ENCODE measurements at places on chromosomes 7 and 10.

- no peak for DNase-seq
Measured at GRCh38 chr7:35680403-35681013, 14.4 kb downstream of the HERPUD2 start.

GRCh38 chr10:47098964-47099363 is 187.7 kb downstream of the PTPN20 start:
- DNase-seq: no peak

GRCh38 chr10:44278837-44279324 is 106.0 kb downstream of the CXCL12 start:
- DNase-seq: no peak

DNA sequence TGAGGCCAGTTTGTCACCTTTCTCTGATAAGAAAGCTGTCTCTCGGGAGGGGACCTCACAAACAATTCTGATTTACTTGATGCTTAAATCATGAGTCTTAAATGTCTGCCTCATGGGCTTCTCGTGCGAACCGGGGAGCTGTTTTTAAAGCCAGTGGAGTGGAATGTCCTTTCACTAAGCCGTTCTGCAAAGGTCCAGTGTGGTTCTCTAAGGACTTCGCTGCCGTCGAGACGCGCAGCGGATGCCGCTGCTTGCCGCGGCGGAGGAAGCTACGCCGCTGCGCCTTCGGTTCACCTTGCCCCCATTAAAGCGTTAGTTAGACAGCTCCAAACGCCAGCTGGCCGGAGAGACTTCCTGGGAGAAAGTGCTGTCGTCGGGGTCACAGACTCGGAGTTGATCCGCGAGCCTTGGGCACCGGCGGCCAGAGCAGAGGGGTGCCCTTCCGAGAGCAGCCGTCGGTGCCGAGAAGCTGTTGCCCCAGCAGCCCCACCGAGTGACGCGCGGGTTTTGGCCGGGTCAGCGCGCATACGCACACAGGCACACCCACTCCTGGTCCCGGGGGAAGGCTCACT is 1.3 kb upstream of the HMX3 start:
- no peak for DNase-seq

GRCh38 chr10:108434559-108435252 is 1270.2 kb upstream of the SORCS1 start:
- no peak for DNase-seq

- DNase-seq: no peak
Measured at GRCh38 chr7:24466168-24466768, 107.0 kb upstream of the PALS2 start.

DNA sequence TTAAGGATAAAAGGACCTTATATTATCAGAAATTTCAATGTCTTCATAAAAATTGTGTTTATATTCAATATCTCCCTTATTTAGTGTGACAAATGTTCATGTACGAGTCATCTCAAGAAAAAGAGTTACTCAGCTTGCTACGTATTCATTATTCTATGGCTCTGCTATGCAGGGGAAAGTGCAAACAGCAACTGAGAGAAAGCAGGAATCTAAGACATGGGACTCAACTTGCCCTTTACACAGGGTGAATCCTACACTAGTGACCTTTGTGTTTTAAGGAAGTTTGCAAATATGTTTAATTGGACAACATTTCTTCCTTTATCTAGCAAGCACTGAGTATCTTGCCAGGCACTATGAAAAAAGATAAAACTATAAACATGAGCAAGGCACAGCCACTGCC is 104.7 kb downstream of the NPSR1 start:
- no peak for DNase-seq

GRCh38 chr10:102850025-102850518 is 4.0 kb upstream of the BORCS7 start:
- no peak for DNase-seq

- DNase-seq: no peak
Measured at GRCh38 chr7:48052748-48053147, 17.4 kb downstream of the C7orf57 start.

DNA sequence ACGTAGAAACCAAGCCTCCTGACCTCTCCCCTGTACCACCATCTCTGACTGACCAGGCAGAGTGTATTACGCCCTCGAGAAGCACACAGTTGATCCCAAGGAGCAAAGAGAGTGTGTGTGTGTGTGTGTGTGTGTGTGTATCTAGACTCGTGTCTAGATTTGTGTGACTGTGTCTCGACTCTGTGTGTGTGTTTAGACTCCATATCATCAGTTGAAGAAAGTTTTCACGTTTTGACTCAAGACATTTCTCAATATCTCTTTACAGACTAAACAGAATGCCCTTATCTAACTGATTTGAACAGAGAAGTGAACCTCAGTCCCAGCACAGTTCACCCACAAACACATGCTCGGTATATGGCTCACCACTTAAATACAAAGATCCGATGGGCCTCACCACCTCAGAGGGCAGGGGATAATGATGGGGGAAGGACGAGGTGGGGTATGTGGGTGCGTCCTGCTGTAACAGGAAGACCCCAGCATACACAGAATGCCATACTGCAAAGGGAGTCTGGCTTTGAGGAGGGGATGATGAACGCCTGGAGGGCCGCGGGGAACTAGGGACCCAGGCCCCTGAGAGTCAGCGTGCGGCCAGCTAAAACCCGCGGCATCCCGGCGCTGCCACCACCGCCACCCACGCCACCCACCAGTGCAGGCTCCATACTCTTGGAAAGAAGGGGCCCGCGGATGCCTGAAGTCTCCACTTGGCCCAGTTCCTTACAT is 780 bp downstream of the ALDH18A1 start:
- no peak for DNase-seq

DNA sequence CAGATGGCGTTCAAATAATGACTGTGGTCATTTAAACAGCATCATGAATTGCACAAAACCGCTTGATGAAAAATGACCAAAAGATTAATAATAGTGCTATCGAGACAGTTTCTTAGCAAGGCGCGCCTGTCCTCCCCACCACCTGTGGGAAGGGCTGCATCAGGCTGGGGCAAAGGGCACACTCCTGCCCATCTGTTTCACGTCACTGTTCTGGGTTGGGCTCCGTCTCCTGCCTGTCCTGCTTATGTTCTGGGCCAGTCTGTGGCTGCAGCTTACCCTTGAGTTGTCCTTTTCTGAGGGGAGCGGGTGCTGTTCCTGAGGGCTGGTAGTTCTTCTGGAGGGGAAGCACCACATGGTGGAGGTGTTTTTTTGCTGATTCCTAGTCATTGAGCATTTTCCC is 13.3 kb downstream of the RBM17 start:
- no peak for DNase-seq

GRCh38 chr7:35286422-35286821 is 32.5 kb upstream of the TBX20 start:
- DNase-seq: no peak

GRCh38 chr7:20350996-20351692 is 20.4 kb downstream of the ITGB8 start:
- no peak for DNase-seq

GRCh38 chr7:130444234-130444633 is 3.4 kb upstream of the CEP41 start:
- no peak for DNase-seq

- no peak for DNase-seq
Measured at GRCh38 chr7:95933618-95934017, 161.3 kb downstream of the DYNC1I1 start.

GRCh38 chr10:285216-285615 is 150.0 kb downstream of the ZMYND11 start:
- DNase-seq: no peak

DNA sequence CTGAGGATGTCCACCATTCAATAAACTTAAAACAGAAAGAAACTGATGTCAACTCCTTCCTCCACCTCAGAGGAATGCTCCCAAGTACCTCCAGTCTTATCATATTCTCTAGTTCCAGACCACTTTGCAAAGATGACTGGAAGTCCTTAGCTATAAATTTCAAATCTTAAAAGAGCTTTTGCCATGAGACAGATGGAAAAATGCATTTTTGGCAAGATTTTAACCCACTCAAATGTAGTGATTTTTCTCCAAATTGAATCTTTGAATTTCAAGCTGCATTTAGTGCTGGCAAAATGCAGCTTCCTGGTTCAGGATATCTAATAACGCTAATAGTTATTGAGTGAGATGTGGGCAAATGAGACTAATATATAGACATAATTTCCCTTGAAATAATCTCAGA is 33.2 kb downstream of the DGKI start:
- no peak for DNase-seq

- DNase-seq: no peak
Measured at GRCh38 chr7:135232720-135233119, 918 bp upstream of the STRA8 start.

GRCh38 chr7:112550468-112551060 is 69.8 kb downstream of the LSMEM1 start:
- DNase-seq: peak; percentile 7

DNA sequence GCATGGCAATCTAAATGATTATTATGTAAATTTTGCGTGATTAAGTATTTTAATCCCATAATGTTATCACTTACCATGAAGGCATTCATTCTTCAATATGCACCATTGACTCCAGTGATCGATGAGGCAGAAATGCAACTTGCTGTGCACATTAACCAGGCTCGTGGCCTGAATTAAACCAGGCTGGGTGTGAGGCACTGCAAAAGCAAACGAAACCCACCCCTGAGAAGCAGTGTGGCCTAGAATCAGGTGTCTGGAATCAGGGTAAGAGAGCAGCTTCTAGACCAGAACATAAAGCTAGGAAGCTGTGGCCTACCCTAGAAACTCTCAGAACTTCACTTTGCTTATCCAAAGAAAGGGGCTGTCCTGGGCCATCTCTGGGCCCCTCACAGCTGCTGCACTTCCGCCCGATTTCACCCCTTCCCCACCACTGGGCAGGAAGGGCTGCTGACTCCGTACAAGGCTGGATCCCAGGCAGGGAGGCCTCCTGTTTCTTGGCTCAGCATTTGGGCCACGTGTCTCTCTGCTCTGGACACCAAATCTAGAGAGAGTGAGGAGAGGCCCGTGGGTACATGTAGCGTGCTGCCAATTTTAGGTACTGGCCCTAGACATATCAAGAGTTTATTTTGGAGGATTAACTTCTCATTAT is 4.4 kb downstream of the PTPRE start:
- no peak for DNase-seq

- no peak for DNase-seq
Measured at GRCh38 chr10:786633-787474, 97.4 kb upstream of the DIP2C start.

- DNase-seq: no peak
Measured at GRCh38 chr7:4272141-4272540, 410.0 kb upstream of the FOXK1 start.

DNA sequence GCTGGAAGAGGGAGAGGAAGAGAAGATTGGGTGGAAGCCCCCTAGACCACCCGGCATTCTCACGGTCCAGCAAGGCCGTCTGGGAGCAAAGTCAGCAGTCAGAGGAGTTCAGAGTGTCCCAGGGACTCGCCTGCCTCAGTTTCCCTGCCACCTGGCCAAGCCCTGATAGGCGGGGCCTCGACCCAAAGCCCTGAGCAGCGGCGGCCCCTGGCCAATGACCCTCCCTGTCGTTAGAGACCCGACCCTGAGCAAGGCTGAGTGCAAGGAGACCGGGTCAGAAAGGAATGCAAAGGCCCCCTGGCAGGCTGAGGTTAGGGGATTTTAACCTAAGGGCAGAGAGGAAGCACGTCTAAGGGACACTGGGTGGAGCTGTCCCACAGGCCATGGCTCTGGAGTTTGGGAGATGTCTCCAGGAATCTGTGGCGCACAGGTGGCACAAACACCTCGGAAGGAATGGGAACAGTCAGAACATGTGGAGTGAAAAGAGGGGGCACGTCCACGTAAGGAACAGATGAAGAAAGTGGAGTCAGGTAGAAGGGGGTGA is 196.8 kb upstream of the PDE1C start:
- no peak for DNase-seq

- no peak for DNase-seq
Measured at GRCh38 chr7:103795787-103796186, 193.7 kb downstream of the RELN start.

DNA sequence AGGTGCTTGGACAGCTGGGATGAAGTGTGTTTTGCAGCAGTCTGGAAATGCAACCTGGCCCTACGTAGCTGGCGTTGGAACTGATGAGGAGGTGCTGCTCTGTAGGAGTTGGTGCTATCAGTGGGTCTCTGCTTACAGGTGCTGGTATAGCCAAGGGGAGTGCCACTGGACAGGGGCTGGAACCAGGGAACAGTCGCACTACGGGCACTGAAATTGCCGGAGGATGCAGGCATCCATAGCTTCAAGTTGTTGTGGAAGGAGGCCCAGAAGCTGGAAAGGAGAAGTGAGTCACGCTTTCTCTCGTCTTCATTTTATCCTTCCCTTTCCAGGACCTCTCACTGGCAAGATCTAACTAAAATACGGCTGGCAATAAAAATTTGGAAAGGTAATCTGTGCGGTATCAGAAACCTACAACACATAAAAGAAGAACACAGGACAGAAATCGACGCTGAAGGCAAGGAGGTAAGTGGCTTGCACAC is 25.8 kb downstream of the MACC1 start:
- no peak for DNase-seq

DNA sequence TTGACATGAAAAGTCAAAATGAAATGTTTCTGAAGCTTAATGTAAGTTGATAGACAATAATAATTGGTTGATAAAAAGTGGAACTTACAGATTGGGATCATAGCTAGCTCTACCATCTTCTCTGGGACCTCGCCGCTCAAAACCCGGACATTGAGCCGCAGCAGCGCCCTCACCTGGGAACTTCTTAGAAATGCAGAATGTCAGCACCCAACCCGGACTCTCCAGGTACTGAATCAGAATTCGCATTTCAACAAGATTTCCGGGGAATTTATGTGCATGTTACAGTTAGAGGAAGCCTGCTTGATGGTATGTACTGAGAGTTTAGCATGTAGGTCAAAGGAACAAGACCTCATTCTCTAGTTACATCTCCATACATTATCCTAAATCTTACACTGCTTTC is 36.7 kb upstream of the ABLIM1 start:
- DNase-seq: no peak

GRCh38 chr10:13375791-13376190 is 27.7 kb upstream of the SEPHS1 start:
- DNase-seq: no peak

DNA sequence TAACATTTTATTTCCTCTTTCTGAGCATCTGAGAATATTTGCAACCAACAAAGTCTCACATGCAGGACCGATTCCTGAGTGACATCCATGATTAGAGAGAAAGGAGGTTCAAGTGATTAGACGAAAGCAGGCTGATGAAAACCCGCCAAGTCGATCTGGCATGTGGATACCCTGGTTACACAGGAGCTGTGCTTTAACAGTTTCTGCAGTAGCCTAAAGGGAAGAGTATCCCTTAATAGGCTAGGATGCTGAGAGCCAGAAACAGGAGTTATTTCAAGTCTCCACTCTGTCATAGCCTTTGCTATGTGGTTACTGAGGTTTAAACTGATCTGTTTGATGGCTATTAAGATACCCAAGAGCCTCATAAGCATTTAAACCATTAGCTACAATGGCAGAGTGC is 82.5 kb downstream of the PRKCQ start:
- no peak for DNase-seq

- DNase-seq: no peak
Measured at GRCh38 chr7:131338173-131338572, 10.5 kb downstream of the MKLN1 start.

Measured in T-helper 17 cell (primary cell).